ENCODE measurements at places on chromosomes 7 and 10.

DNA sequence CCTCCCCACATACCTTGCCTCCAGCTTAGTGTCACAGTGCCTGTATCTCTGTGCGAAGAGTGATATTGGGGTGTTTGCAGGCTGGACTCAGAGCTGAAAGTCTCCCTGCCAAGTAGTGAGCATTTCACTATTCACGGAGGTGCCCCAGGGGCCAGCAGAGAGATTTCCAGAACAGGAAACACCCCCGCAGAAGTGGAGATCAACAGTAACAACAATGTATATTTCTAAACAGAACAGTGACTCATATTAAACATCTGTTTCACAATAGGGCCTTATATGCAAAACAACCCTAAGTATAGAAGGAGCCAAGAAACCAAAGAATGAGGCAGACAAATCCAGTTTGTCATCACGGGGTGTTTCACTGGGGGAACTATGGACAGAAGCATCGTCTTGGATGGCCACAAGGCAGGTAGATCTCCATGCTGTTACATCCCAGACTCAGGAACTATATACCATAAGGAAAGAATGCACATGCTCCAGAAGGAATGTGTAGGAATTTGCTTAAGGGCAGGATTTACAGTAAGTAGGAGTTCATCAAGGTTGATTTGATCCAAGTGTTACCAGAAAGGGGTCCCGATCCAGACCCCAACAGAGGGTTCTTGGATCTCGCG lies 29.3 kb upstream of the CCL24 start:
- no peak for DNase-seq

DNA sequence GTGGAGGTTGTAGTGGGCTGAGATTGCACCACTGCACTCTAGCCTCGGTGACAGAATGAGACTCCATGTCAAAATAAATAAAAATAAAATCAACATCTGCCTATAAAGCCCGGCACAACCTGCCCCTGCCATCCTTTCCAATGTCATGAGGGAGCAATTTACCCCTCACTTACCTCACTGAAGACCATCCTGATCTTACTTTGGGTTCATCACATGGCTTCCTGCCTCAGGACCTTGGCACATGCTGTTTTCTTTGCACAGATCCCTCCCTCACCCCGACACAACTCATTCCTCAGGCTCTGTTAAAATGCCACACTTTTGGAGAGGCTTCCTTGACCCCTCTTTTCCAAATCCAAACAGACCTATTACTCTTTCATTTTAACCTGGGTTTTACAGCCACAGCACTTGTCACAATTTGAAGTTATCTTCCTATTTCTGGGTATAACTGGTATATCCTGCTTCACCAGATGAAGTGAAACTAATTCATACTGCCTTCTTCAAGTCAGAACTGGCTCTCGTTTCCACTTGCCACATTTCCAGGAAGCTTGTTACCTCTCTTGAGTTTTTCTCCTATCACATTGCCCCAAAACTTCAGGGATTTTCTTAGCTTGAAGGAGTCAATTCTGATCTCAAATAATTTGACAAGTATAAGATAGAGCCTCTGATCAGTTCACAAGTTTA lies 69.3 kb upstream of the PARD3 start:
- no peak for DNase-seq

DNA sequence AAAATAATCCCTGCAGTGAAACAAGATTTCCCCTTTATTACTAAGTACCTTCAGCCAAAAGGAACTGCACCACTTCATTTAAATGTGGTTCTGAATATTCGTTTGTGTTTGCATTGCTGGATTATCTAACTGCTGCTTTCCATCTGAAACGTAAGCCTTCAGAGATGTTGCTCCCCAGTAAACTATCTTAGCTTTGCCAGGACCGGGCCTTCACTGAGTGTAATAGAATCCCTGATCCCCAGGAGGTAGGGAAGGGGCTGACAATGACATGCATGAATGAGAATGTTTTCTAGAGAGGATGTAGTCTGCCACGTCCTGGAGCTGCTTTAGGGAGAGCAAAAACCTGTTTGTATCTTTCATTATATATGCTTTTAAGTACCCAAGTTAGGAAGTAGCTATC lies 19.5 kb upstream of the INSYN2A start:
- peak; percentile 42 for DNase-seq

DNA sequence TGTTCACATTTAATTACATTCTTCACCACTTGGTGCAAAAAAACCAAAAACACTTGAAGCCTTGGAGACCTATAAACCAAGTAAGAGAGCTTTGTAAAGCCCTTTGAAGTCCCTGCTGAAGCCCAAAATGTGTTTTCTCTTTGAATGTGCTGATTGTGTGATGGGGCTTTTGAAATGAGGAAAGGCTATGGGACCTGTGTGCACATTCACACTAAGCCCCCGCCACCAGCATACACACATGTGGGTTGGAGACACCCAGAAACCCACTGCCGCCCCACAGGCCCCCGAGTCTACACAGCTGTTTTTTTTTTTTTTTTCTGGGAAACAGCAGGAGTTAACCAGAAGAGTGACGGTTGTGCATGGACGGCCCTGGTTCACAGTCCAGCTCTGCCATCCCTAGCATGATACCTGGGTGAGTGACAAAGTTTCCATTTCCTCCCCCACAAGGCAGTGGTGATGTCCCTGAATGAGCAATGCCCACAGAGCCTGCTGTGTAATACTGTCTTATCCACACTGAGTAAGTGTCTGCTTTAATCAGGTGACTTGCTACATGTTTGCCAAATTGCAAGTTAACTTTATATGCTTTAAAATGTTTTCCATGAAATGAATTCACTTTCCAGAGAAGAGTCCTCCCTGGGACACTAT lies 154.6 kb upstream of the GDF10 start:
- DNase-seq, result no peak

DNA sequence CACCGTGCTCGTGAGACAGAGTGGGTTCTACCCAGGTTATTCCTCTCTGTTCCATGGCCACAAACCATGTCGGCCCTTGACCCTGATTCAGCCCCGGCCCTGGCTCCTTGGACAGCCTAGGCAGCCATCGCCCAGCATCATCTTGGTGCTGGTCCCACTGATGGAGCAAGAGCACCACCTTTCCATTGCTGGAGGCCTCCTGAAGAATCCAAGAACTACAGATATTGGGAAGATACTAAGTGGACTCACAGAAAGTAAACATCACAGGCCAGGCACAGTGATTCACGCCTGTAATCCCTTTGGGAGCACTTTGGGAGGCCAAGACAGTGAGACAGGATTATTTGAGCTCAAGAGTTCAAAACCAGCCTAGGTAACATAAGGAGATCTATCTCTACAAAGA lies 125.1 kb downstream of the NT5C2 start:
- DNase-seq, result no peak

- DNase-seq, result no peak
Observed at GRCh38 chr10:127278001-127278400, 81.6 kb upstream of the INSYN2A start.

Data from iPS-NIHi11 (cell line).